ENCODE measurements at places on chromosomes 5 and 9. TPM values are rescaled to one million over a fixed set of nuclear protein-coding genes. Genes with fewer than 3 reads are reported as not detected.

DNA sequence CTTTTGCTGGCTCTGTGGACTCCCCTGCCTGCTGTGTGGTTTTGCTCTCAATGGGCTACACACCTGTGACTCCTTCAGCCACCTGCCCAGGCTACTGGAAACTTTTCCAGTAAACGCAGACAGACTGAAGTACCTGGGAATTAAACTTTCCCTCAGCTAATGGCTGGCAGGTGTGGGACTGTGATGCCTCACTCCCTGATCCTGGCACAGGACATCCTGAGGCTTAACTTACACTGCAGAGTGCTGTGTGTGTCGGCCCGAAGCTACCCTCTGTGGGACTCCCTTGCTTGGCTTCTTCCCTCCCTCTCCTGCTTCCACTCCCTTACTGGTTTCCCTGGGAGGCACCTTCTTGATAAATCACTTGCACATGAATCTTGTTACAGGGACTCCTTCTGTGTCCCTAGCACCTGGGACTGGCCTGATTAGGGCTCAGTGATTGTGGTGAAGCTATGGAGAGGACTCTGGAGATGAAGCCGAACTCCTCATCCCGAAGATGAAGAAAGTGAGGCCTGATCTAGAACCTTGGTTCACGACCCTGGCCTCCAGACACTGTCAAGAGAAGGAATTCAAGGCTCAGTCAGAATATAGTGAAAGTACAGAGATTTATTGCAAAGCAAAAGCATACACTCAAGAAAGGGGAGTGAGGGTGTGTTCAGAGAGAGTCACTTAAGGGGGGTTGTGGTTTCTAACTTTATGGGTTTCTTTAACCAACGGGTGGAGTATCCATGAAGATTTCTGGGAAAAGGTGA lies 113.4 kb upstream of the ALDH1B1 start:
- DNase-seq: no peak

GRCh38 chr9:69376651-69377050 lies 51.6 kb downstream of the ENTREP1 start:
- peak; percentile 51 for DNase-seq

GRCh38 chr9:81028504-81028903 lies 660.8 kb downstream of the TLE1 start:
- no peak for DNase-seq

GRCh38 chr9:18678821-18679590 lies 205.1 kb downstream of the ADAMTSL1 start:
- no peak for DNase-seq

- no peak for DNase-seq
These were observed 477.8 kb downstream of the SPATA31A7 start for GRCh38 chr9:61667559-61668121.

- no peak for DNase-seq
These were observed 27.0 kb downstream of the POU4F3 start for GRCh38 chr5:146365618-146366017.

PAX5 gene
- not detected for total RNA-seq

DNA sequence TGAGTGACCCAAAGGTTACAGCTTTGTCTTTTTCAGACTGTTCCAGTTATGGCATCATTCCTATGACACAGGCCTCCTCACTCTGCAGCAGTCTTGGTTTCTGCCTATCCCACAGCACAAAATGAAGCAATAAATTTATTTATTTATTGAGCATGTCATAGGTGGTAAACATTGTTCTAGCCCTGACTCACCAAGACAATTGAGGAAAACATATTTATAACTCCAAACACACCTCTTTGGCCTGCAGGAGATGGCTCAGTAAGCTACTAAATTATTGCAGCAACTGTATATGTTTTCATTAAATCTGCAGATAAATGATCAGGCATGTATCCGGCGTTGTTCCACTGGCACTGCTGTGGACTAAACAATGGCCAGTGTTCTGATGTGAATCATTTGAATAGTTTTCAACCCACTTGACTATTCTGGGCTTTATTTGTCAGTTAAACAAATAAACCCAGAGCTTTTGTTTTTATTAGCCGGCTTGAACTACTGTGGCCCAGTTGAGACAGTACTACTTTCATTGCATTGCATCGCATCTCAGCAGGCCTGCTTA lies 83.2 kb downstream of the FOXD1 start:
- DNase-seq: no peak

DNA sequence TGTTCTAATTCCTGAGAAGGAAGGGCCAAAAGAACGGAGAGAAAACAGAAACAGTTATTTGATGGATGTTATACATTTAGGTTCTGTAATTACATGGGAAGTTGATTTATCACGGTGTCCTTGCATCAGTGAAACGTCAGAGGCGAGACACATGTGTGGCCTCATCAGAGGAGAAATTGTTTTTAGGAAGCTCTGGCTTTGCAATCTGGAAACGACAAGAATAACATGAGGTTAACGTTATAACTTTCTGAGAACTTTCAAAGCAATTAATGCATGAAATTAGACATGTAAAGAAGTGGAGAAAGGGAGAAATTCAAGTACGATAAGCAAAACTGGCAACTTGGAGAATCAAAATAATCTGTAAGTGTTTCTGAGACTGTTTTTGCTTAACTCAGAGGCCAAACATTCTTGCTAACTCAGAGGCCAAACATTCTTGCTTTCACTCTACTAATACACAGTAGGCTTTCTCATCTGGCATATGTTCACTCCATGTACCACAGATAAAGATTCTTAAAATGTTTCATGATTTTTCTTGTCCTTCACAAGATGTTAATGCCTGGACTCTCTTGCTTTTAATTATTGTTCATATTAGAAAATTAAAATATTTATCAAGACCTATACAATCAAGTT lies 933.0 kb downstream of the TLE4 start:
- no peak for DNase-seq

DNA sequence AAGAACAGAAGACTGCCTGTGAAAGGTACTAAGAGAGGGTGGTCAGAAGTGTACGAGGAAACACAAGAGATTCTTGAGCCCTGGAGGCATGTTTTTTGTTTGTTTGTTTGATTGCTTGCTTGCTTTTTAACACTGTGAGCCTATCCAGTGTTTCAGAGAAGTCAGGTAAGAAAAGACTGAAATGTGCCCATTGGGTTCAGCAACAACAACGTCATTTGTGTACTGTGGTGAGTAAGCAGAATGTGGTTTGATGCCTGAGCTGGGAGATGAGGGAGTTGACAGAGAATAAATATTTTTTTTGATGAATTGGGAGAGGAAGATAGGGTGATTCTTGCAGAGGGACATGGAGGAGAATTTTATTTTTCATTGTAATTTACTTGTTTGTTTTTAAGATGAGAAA lies 73.1 kb downstream of the RPS23 start:
- DNase-seq: no peak

DNA sequence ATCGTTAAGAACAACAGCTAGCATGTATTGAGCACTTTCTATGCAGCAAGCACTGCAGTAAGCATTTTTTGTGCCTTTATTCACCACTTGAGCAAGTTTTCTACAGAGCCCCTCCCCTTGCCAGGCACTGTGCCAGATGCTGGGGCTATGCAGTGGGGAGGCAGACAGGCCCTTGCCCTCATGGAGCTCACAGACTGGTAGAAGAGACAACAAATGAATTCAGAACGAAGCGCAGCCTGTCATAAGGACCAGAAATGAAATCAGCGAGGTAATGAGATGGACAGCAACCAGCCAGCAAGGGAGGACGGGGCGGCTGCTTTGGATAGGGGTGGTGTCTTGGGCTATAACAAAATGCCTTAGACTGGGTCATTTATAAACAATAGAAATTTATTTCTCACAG lies 68.8 kb downstream of the C9orf50 start:
- DNase-seq: no peak

PTGES gene
- total RNA-seq: 2.4 TPM

TRIP13 gene
- total RNA-seq: 0.32 TPM

DNA sequence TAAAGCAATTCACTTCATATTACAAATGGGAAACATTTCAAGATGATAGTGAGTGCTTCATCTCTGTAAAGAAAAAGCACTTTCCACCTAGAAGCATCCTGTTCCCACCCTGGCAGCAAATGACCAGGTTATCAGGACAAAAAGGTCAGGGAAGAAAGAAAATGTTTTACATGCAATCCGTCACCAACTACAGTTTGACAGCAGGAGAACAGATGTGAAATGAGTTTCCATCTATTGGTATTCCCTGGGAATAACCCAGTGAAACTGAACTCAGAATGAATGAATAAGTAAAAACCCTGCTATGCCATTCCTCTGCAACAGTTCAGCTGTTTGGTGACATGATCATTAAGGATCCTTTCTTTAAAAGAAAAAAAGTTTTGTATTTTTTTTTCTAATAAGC lies 67.6 kb downstream of the HTR1A start:
- no peak for DNase-seq

PCDHA4 gene
- 0.10 TPM for total RNA-seq

DNA sequence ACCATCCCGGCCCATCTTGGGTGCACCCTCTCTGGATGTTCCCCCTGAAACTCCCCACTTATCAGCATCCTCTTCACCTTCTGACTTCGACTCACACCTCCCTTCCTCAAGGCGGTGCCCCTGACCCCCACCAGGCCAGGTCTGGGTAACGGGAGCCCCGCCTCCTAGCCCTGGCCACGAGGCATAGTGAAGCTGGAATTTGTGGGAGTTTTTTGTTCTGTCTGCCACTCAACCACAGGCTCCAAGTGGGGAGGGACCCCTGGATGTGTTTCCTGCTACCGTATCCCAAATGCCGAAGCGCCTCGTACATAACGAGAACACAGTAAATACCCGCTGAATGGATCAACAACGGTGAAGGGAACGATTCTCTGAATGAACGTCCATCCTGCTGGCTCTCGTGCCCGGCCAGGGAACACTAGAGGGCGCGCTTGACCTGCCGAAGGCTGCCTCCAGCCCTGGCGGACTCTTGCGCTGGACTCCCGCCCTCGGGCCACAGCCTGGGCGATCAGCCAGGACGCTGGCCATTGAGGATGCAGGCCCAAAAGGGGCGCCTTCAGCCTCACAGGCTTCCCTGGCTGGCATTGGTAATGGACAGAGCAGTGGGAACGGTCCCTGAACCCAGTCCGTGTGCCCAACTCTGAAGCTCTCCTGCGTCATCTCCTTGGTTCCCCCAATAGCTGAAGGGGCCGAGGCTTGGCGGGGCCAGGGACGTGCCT lies 47.3 kb upstream of the PHYKPL start:
- DNase-seq: peak; percentile 95

GRCh38 chr5:165321912-165322311 lies 1816.5 kb downstream of the MAT2B start:
- DNase-seq: no peak

- DNase-seq: no peak
These were observed 205.6 kb upstream of the ZNF608 start for GRCh38 chr5:124952079-124952478.

DNA sequence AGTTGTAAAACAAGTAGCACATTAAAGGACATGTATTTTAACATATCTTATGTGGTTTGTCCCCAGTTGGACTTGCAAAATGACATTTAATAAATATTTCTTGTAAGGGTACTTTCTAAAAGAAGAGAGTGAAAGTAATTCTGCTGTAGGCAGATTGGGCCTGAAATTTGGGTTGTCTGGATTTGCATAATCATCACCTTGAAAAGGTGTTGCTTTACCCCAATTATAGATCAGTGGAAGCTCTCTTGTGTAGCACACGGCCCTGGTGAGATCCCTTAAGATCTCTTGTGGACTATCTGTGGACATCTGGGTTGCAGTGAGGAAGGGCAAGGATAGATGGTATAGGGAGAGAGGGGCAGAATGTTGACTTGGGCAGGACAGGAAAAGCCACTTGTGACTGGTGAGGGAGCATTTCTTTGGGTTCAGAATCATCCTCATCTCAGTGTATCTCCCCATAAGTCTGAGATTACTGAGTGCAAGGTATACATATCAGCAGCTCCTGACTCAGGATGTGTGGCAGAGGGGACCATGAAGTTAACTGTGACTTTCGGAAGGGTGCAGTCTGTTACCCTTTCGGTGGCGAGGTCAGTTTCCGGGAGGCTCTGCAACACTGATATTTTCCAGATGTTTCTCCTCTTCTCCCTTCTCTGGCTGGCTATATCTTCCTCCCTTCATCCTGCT lies 2.0 kb upstream of the TNFAIP8 start:
- no peak for DNase-seq

GRCh38 chr9:90271707-90272106 lies 370.9 kb downstream of the DIRAS2 start:
- DNase-seq: no peak

GRCh38 chr5:154190595-154191304 lies at the start of gene GALNT10:
GALNT10 (plus strand) TSS chr5:154190733; CDS start chr5:154190867, 134 bp downstream.
- DNase-seq: peak; percentile 88

GRCh38 chr5:140590861-140591260 lies 26.2 kb downstream of the SLC35A4 start:
- no peak for DNase-seq

DNA sequence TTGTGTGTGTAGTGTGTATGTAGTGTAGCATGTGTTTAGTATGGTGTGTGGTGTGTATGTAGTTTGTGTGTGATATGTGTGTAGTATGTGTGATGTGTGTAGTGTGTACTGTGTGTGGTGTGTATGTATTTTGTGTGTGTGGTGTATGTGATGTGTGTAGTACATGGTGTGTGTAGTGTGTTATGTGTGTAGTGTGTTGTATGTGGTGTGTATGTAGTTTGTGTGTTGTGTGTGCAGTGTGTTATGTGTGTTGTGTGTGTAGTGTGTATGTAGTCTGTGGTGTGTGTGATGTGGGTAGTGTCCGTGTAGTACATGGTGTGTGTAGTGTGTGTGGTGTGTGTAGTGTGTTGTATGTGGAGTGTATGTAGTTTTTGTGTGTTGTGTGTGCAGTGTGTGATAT lies 40.0 kb downstream of the SYK start:
- DNase-seq: no peak

NUP188 gene
- total RNA-seq: 17.4 TPM

- DNase-seq: no peak
These were observed 7.2 kb downstream of the PLK2 start for GRCh38 chr5:58452566-58453258.

GRCh38 chr9:94824913-94825610 lies 98.6 kb downstream of the AOPEP start:
- no peak for DNase-seq

DNA sequence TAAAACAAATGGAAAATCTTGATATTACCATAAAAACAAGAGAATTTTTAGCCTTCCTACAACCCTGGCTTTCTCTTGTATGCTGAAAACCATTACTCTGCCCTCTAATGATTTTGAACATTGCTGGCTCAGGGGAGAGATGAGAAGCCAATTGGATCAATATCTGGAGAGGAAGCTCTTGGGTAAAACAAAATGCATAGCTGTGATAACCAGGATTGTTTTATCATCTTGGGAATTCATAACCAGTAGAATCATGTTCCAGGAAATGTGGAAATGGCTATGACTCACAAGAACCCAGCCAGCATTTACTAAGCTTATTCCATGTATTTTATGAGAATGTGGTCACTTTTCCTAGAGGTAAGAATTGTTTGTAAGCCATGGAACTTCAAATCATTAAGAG lies 51.1 kb upstream of the CTNND2 start:
- DNase-seq: no peak

DNA sequence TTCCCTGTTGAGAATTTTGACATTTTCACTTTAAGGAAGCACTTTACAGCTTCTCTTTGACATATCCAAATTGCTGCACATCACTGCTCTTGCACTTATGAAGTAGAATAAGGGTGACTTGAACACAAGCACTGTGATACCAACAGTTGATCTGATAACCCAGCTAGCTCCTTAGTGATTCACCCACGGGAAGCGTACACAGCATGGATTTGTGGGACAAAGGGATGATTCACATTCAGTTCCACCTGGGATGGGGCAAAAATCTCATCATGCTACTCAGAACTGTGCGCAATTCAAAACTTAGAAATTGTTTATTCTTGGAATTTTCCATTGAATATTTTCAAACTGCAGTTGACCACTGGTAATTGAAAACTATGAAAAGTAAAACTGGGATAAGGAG lies 1565.5 kb upstream of the CDH9 start:
- DNase-seq: no peak

Measured in left ventricle myocardium superior (tissue), 1 donor.